ENCODE measurements at places on chromosomes 3 and 15.

GRCh38 chr3:139987908-139988307 lies 52.9 kb downstream of the CLSTN2 start:
- no peak overlapping the region for H3K4me3 ChIP-seq
- no peaks in the 10 kb centered on the region for H3K27me3 ChIP-seq
- DNase-seq: peak; percentile 0
- no peak overlapping the region for H3K27ac ChIP-seq
- no peaks in the 10 kb centered on the region for H3K36me3 ChIP-seq

DNA sequence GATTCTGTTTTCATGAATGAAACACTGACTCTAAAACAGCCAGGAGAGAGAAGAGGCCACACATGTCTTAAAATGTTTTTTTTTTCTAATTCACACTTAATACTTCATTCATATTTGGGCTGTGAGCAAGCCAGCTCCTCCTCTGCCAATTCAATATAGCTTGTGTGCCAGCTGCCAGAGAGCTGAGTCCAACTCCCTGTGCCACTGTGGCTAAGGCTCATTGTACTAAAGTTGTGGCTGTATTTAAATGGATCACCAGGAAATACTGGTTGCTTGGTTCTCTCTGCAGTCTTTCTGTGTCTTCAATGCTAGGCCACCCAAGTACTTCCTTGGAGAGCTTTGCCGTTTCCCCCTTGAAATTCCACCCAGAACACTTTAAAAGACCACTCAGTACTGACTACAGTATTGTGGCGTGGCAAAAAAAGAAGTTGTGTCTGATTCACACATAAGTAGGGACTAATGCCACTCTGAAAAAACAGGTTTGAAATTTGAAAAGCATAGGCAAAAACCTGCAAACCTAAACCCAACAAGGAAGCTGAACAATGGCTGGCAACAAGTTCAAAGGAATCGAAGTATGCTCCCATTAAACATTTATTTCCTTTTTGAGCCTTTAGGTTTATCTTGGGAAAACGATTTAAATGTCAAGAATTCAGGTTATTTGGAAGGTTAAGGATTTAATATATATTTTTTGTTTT lies 524.7 kb downstream of the DIPK2A start:
- no peaks in the 10 kb centered on the region for H3K4me1 ChIP-seq
- no peak overlapping the region for H3K4me3 ChIP-seq
- no peaks in the 10 kb centered on the region for H3K36me3 ChIP-seq
- H3K27ac ChIP-seq: no peak overlapping the region
- DNase-seq: no peak

- H3K27ac ChIP-seq: no peak overlapping the region
- H3K4me1 ChIP-seq: peaks cover 5% of the 10 kb centered on the region
- no peak overlapping the region for H3K4me3 ChIP-seq
- no peaks in the 10 kb centered on the region for H3K36me3 ChIP-seq
- H3K27me3 ChIP-seq: no peaks in the 10 kb centered on the region
These were observed 7.3 kb upstream of the HEG1 start for GRCh38 chr3:125062904-125063618.

DNA sequence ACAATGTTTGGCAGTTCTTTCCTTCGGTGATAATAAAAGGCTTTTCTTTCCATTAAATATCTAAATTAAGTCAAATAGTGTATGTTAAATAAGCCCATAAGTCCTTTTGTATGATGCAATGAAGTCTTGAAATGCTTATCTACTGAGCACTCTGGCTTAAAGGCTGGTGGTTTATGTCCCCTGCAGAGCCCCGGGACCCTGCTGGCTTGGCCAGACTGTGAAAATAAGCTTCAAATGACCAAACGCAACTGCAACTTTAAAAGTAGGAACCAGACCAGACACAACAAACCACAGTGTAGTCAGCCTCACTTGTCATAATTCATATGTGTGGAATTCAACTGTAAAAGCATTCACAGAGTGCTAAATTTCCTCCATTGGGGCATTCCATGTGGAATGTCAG lies 72.5 kb downstream of the FOXP1 start:
- DNase-seq: no peak
- H3K36me3 ChIP-seq: no peaks in the 10 kb centered on the region
- no peaks in the 10 kb centered on the region for H3K4me1 ChIP-seq

DNA sequence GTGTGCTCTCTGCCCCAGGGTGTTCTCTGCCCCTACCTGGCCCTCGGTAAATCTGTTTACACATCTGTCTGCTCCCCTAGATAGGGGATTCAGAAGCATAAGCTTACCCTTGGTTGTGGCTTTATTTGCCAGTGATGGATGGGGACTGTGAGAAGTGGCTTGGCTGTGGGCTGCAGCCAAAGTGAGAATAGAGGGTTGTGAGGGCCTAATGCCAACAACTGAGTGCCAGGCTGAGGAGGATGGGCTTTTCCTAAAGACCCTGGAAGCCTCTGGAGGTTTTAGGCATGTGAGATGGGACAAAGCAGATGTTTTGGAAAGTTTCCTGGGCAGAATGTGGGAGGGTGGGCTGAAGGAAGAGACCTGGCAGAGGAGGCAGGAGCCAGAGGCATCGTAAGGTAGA lies 15.4 kb upstream of the APEH start:
- DNase-seq: no peak
- no peaks in the 10 kb centered on the region for H3K27me3 ChIP-seq
- no peaks in the 10 kb centered on the region for H3K4me1 ChIP-seq

- H3K4me3 ChIP-seq: no peak overlapping the region
- no peaks in the 10 kb centered on the region for H3K27me3 ChIP-seq
- H3K36me3 ChIP-seq: no peaks in the 10 kb centered on the region
- H3K4me1 ChIP-seq: peaks cover 23% of the 10 kb centered on the region
- no peak for DNase-seq
These were observed 48.6 kb downstream of the SLC12A8 start for GRCh38 chr3:125163739-125164601.

Data from vagina (tissue), 2 donors.